ENCODE measurements at places on chromosomes 7 and 10. TPM values are rescaled to one million over a fixed set of nuclear protein-coding genes. Genes with fewer than 3 reads are reported as not detected.
A peak's percentile ranks its signal among the peaks of the same experiment; 100 is the strongest.

The AMPH gene
- 1.3 TPM for total RNA-seq

The CHAT gene
- total RNA-seq = not detected

The NPSR1 gene
- not detected for total RNA-seq

The UPK3B gene
- total RNA-seq = 1.0 TPM

The MLXIPL gene
- total RNA-seq = not detected

The EBF3 gene
- not detected for total RNA-seq

The SGCE gene
- total RNA-seq = 49.1 TPM

- DNase-seq = no peak
Measured at GRCh38 chr7:115678086-115678982, 352.2 kb downstream of the TFEC start.

DNA sequence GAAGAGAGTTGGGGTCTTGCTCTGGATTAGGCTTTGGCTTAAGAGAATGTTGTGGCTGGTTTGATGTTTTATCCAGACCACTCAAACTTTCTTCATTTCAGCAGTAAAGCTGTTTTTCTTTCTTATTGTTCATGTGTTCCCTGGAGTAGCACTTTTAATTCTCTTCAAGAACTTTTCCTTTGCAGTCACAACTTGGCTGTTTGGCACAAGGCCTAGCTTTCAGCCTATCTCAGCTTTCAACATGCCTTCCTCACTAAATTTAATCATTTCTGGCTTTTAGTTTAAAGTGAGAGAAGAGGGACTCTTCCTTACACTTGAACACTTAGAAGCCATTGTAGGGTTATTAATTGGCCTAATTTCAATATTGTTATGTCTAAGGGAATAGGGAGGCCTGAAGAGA is 18.1 kb downstream of the CCDC126 start:
- DNase-seq = no peak

- no peak for DNase-seq
Measured at GRCh38 chr10:115321360-115321759, 228.2 kb downstream of the ATRNL1 start.

DNA sequence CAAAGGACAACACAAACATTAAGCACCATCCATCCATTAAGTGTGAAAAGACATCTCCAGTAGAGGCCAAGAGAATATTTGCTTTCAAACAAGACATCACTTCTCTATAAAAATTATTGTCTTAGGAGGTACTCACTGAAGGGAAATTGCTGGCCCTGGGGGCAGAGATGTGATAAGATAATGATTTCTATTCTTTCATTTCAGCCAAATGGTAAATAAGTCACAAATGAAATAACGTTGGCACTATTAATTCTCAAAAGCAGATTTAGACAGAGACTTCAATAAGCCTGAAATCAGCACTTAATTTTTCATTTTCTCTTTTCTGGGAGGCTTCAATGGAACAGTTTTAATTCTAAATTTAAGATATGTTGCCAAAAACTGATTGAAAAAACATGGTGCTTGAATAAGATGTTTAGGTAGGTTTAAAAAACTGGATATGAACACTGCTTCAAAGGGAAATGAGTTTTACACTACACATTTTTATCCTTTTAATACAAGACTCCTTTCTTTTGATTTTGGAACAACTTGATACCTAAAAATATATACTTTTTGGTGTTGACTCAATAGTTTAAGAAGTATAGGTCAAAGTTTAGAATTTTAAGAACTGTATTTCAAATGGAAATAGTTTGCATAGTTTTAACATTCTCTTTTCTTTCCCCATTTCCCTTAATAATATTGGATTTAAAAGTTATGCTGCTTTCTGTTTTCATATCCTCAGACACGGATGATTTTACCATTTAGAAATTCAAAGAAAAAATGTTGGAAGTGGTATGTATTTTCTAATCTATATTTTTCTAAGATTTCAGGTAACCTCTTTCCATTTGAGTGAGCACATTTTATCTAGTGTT is 204.0 kb downstream of the AHR start:
- DNase-seq = no peak

DNA sequence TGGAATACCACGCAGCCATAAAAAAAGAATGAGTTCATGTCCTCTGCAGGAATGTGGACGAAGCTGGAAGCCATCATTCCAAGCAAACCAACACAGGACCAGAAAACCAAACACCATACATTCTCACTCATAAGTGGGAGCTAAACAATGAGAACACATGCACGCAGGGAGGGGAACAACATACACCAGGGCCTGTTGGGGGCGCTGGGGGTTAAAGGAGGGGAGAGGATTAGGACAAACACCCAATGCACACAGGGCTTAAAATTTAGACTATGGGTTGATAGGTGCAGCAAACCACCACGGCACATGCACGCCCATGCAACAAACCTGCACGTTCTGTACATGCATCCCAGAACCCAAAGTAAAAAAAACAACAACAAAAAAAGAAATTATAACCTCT is 23.3 kb downstream of the RNF133 start:
- DNase-seq = no peak

DNA sequence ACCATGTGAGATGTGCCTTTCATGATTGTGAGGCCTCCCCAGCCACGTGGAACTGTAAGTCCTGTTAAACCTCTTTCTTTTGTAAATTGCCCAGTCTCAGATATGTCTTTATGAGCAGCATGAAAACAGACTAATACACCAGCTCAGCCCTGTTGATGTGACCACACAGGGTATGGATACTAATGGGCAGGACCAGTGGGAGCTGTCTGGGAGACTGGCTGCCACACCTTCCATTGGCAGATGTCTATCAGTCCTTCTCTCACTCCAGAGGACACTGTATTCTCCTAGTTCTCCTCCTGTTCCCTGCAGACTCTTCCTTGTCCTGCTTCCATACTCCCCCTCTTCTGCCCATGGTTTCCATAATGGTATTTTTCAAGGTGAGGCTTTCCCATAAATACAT is 104.4 kb downstream of the PRLHR start:
- DNase-seq = no peak

- no peak for DNase-seq
Measured at GRCh38 chr10:130740166-130740565, 571.4 kb downstream of the TCERG1L start.

DNA sequence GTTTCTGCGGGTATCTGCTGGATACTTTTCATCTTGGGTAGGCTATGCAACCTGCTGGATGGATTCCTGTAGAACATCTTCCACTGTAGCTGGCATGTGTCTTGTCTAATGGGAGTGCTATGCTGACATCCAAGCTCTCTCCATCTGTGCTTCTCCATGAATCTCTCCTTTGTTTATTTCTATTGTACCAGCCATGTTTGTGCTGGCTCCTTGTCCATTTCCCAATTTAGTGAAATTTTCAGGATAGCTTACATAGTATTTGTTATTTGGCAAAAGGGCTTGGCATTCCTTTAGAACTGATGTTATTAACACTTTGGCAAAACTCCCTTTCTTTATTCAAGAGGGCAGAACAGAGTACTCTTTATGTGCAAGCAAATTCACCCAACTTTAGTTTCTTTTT is 198.0 kb downstream of the CSTF2T start:
- no peak for DNase-seq

DNA sequence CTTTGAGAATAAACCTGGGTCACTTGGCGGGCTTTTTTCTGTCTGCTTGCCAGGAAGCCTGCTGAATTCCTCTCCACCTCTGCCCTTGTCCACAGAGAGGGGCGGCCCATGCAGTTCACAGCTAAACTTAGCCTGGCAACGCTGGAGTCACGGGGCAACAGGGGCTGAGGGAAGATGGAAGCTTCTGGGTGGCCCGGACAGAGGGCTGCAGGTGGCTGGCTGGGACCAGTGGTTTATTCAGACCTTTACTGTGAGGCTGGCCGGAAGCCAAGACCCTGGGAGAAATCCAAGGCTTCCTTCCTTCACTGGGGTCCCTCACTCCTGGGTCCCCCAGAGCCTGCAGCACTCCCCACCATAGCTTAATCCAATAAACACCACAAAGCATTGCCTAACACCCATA is 17.0 kb downstream of the ITPRIP start:
- DNase-seq = no peak

DNA sequence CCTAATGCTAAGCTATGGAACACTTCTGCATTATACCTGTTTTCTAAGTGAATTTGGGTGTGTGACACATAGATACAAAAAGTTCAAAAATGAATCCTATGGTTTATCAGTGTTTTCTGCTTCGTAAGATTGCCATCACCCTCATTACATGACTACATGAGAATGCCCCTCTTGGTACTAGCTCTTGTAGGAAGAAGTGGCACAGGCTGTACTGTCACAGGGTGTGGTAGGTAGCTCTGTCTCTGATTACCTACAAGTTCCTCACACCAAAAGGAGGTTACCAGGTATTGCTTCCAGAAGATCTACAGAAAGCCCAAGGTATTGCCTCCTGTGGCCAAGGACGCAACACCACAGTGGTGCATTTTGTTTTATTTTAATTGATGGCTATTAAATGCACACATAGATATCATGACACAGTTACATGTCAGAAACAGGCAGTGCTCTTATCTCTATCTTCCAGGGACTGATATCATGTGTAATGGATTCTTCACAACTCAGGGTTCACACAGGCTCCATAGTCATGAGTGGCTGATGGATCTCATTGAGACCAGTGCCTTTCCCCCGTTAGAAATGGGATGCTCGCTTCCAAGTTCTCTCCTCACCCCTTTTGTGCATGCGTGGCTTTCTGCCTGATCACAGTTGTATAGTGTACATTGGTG is 6.6 kb downstream of the OPTN start:
- DNase-seq = no peak

DNA sequence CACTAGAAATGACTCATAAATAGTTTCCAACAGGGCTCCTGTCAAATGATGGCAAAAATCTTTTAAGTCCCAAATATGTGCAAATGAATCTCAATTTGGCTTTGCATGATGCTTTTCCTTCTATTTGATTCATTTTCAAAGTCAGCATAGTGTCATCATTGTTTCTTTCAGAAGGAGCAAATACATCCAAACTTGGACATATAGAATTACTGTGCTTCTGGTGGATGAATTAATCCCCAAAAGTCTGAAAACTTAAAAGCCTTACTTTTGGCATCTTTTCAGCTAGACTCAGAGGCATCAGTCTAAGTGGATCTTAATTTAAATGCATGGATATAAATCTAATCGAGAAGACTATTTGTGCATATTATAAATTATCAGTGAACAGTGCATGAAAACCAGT is 578.1 kb upstream of the FZD8 start:
- no peak for DNase-seq

DNA sequence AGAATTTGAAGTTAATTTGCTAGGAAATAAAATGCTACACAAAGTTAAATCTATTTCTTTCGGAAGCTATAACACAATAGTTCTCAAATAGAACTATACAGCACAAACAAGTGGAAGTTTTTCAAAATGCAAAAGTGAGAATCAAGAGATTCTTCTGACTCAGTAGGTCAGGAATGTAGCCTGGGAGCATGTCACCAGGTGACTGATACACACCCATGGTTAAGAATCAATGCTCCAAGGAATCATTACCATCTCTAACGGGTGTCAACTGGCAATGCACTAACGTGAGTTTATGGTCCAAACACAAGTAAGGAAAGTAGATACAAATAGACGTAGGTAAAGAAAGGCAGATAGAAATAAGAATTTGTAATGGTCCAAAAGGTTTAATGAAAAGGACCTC is 170.5 kb downstream of the SRPK2 start:
- peak; percentile 24 for DNase-seq

GRCh38 chr7:138665249-138665648 is 35.9 kb downstream of the SVOPL start:
- DNase-seq = no peak
